A549 treated with ZK216348 at 1 μM for 4 hours (cell line): ENCODE measurements at places on chromosomes 2 and 18. TPM values are rescaled to one million over a fixed set of nuclear protein-coding genes. Genes with fewer than 3 reads are reported as not detected.

The CIB4 gene
- 0.44 to 0.93 TPM (median 0.52 TPM) in 3 of 5 replicates, not detected in the others for total RNA-seq

The MYCN gene
- total RNA-seq: not detected in 5 replicates

The ERICH2 gene
- total RNA-seq: not detected in 5 replicates

The CXCR2 gene
- not detected in 5 replicates for total RNA-seq

The PARD6G gene
- 2.3 to 3.4 TPM (median 2.4 TPM) in 5 replicates for total RNA-seq

The TEKT4 gene
- total RNA-seq: not detected in 5 replicates
